T-helper 17 cell (primary cell): ENCODE measurements at places on chromosomes 7 and 10. TPM values are rescaled to one million over a fixed set of nuclear protein-coding genes. Genes with fewer than 3 reads are reported as not detected.

Gene STAM
- 65.8 TPM for total RNA-seq

DNA sequence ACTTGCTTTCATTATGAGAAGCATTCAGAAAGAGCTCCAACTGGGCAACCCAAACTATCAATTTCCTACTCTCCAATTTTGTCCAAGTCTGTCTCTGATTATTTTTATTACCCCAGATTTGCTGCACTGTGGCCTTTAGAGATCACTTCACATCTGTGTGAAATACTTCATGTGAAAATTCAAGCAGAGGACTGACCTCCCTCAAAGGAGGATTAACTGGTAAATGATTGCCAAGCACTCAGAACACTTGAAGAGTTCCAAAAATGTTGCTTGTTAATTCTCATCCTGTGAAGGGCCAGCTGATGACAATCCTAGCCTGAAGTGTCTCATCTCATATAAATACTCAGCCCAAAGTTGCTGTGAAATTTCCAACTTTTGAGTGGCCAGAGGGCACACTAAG is 182.8 kb upstream of the DGKB start:
- no peak for DNase-seq

- no peak for DNase-seq
Observed at GRCh38 chr7:2436341-2437104, 33.1 kb downstream of the CHST12 start.

- DNase-seq = peak; percentile 76
Observed at GRCh38 chr7:87220026-87220733, 648 bp upstream of the TMEM243 start.

DNA sequence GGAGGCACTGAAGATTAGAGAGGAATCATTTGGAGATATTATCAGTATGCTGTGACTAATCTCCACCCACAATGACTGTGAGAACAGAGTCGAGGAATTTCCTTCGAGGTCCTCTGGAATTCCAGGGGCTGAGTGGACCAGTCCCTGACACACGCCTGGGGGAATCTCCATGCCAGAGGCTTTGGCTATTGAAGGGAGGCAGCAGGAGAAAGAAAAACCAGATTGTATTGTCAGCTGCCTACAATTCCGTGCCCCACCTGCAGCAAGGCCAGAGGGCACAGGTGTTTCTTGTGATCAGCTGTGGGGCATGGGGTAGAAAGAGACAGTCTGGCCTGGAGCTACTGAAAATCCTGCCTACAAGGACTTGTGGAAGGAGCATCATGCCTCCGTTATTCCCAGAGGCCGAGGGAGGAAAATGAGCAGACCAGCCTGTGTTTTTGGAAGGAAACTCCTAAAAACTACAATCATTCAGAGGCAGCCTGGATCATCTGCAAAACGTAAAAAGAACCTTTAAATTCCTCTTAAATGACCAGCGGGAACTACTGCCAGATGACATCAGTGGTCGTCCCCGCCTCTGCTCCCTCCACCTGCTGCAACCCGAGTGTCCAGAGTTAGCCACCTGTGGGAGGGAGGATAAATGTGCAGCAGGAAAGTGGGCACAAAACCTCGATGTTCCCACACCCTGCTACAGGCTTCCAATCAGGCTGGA is 25.4 kb upstream of the ANK3 start:
- no peak for DNase-seq

GRCh38 chr10:72407471-72407870 is 52.8 kb upstream of the DNAJB12 start:
- no peak for DNase-seq

GRCh38 chr7:95095966-95096540 is 188.7 kb downstream of the PPP1R9A start:
- DNase-seq = no peak

GRCh38 chr10:12720217-12720981 is 281.1 kb downstream of the CCDC3 start:
- DNase-seq = no peak

DNA sequence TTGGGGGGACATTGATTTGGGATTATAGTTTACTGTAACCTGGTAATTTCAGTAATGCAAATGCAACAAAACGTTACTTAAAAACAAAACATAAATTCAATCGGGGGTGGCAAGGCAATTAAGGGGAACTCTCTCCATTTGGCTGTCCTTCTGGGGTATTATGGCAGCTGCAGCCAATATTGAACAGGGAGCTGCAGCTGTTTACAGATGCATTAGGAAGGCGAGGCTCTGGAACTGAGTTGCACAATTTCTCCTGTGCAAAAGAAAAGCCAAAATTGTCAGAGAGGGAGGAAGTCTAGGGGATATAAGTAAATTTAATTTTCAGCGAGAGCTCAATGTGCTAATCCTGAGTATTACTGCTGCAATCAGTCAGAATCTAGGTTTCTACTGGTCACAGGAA is 36.1 kb downstream of the NEUROD6 start:
- DNase-seq = no peak

Gene AGR3
- not detected for total RNA-seq

DNA sequence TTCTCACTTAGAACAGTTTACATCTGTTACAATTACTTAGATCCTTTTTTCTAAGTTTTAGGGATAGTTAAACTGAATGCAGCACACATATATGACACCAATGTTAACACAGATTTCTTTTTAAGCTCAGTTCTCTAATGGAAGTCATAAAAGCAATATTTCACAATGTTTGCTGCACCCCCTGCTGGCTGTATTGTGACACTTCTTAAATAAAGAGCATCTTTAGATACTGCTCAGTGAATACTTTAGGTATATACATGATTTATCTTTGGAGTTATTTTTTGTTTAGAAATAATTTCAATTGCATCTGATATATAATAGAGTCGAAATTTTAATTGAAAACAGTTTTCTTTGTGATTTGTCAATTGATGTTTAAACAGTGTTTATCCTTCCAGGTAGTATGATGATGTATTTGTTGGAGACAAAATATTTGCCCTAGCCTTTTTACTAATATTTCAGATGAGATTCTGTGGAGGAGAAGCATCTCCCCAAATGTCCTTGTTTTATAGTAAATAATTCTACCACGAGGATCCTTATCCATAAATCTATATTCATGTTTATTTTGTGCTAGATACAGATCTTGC is 174.4 kb downstream of the ST7 start:
- peak; percentile 19 for DNase-seq

GRCh38 chr10:86461963-86462804 is 59.4 kb downstream of the WAPL start:
- no peak for DNase-seq

- DNase-seq = no peak
Observed at GRCh38 chr10:34078745-34079470, 736.2 kb downstream of the PARD3 start.

Gene ADIRF
- total RNA-seq = 0.42 TPM

DNA sequence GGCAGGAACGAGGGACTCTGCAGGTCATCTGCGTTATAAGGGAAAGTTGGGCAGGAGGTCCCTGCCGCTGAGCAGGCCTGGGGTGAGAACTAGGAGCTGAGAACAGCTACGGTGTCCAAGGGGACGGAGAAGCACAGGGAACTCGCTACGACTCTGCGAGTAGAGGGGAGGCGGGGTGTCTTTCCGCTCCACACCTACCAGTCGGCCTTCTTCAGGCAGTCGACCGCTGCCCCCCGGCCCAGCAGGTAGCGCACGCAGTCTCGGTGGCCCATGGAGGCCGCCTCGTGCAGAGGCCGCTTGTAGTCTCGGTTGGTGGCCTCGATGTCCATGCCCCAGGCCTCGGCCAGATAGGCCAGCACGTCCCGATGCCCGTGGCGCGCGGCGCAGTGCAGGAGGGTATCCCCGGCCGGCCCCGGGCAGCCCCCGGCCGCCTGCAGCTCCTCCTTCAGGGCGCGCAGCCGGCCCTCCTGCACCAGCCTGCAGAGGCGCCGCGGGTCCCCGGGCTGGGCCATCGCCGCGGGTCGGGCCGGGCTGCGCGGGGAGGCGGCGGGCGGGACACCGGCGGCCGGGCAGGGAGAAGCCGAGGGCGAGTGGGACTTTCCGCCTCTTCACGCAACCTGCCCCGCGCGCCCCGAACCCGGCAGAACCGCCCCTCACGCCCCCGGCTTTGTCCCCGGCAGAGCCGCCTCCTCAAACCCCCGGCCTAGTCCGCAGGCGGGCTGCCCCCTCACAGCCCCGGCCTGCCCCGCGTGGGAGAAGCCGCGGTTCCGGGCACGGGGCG is 660 bp downstream of the ANKRD16 start:
- peak; percentile 23 for DNase-seq

DNA sequence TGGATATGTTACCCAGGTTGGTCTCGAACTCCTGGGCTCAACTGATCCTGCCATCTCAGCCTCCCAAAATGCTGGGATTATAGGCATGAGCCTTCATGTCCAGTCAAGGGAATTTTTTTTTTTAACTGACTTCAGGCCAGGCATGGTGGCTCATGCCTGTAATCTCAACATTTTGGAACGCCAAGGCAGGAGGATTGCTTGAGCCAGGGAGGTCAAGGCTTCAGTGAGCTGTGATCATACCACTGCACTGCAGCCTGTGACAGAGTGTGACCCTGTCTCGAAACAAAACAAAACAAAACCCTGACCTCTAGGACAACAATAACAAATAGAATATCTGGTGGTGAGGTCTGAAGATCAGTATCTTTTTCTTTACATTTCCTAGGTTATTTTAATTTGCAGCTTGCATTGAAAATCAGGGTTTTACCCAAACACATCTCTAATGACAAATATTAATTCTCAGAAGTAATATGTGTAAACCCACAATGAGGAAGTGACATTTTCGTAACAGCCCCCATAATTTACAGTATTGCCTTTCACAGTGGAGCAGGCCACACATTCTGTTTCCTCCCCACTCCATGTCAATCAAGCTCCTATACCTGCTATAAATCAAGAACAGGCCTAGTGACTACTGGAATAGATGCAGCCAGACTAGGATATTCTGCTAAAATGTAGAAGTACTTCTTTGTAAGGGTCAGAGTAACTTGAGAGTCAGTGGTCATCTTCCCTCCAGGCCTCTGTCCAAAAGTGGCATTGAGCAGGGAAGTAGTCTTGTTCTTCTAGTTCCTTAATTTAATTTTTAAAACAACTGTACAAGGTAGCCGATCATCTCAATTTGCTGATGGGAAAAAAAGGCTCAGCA is 43.3 kb upstream of the ECHDC3 start:
- DNase-seq = no peak

Gene PLCE1
- not detected for total RNA-seq

Gene TAS2R41
- total RNA-seq = 0.52 TPM

DNA sequence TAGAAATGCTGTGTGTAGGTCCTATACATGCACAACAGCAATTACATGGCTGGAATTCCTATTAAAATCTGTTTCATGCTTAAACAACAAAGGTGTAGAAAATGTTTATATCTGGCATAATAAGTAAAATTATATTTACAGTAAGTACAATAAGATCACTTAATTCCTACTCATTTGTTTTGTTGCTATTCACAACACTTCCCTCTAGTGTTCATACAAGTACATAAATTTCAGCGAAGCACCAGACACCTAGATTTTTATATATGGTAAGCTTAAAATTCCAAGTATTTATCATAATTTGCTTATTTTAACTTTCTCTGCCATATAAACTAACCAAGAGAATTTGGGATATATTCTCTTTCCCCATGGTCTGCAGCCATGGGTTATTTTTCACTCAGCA is 51.8 kb upstream of the ANK3 start:
- no peak for DNase-seq
